Motor neuron (in vitro differentiated cells): ENCODE measurements at places on chromosomes 16 and 17. TPM values are rescaled to one million over a fixed set of nuclear protein-coding genes. Genes with fewer than 3 reads are reported as not detected.
A peak's percentile ranks its signal among the peaks of the same experiment; 100 is the strongest.

DNA sequence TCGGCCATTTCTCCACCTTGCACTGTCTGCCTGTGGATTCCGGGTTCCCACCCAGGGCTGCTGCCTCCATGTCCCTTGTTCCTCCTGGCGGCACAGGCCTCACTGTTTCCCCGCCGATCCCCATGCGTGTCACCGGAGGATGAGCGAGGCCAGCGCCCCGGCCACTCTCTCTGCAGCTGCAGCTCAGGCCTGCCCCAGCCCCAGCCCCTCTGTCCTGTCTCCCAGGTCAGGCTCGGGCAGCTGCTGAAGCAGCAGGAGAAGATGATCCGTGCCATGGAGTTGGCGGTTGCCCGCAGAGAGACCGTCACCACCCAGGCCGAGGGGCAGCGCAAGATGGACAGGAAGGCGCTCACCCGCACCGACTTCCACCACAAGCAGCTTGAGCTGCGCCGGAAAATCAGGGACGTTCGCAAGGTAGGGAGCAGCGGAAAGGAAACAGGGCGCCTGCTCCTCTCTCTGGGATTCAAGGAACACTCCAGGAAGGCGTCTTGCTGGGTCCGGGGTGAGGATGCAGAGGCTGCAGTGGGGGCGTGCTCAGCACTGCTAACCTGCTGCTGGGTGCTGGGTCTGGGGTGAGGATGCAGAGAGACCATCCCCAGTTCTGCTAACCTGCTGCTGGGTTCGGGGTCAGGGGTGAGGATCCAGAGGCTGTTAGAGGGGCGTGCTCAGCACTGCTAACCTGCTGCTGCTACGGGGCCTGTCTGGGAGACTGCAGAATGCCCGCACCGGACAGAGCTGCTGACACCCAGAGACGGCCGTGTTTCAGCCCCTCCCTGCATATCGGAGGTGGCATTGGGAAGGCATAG lies 6.1 kb upstream of the GAA start:
- no peak for ATAC-seq

MYO1D gene
- 5.8 and 9.6 TPM in 2 replicates for total RNA-seq

GRCh38 chr17:4969047-4969550 lies 1.5 kb upstream of the SPAG7 start:
- no peak for ATAC-seq

HYDIN gene
- 4.6 and 4.8 TPM in 2 replicates for total RNA-seq

DNA sequence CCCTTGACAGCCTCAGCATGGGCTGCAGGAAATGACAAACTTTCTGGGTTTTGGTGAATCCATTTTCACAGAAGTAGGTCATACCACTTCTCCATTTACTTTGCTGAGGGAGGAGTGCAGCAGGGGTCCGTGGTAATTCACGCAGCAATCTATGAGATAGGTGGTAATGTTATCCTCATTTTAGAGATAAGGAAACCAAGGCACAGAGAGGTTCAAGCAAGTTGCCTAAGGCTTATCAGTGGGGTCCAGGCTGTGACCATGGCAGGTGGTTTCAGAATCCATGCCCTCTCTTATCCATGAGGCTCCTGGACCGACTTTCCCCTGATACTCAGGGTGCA lies 12.6 kb downstream of the TBX4 start:
- no peak for ATAC-seq

DNA sequence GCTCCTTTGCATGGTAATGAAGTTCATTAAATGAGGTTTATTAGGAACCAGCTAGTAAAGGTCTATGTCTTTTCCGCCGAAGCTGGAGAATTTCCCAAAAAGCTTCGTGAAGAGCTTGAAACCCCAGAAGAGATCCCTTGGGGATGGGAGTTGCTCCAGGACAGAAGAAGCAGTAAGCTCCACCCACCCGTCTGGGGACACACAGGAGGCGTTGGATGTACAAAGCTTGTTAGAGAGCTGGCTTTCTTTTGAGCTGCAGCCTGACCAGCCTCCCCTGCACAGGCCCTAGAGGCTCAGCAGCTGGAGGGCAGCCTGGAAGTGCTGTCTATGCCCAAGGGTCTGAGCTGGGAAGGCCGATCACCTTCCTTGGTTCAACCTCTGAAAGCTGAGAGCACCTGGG lies 147.4 kb upstream of the SDK2 start:
- no peak for ATAC-seq

KRT28 gene
- total RNA-seq: not detected in 2 replicates

DNA sequence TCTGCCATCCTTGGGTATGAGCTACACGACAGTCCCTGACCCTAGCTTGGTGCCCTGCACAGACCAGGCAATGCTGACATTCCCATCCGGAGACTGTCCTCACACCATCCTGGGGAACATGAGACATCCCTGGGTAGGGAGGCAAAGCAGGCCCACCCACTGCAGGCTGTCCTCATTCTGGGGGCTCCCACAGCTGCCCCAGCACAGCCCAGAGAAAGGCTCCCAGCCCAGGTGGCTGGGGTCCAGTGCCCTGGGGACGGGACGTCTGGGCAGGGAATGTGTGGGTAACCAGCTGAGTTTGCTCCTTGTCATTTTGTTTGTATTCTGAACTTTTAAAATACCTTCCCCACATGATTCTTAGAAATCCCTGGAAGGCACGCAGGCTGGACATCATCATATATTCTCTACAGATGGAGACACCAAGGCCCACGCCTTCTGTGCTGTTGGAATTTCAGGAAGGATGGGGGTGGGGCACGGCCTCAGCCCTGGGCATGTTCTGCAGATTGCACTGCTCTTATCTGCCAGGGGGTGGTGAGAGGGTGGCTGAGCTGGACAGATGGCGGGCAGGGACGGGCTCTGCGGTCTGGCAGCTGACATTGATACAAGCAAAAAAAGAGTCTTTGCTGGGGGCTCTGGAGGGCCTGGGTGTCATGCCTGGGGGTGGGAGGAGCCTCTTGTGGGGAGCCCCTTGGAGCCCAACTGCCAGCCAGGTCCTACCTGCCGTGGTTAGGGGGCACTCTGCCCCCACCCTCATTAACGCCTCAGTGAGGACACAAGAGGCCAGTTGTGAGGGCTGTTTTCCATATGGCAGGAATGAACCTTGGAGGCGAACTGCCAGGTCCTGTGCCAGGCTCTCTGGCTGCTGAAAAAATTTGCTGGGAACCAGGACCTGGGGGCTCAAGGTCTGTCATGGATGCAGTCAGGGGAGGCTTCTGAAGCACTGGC lies 28.4 kb downstream of the LRRC75A start:
- peak; percentile 61 for ATAC-seq

GRCh38 chr16:69328854-69329316 lies 1.5 kb downstream of the PDF start:
- no peak for ATAC-seq

- no peak for ATAC-seq
Observed at GRCh38 chr17:38556239-38556638, 49.5 kb downstream of the SRCIN1 start.

DNA sequence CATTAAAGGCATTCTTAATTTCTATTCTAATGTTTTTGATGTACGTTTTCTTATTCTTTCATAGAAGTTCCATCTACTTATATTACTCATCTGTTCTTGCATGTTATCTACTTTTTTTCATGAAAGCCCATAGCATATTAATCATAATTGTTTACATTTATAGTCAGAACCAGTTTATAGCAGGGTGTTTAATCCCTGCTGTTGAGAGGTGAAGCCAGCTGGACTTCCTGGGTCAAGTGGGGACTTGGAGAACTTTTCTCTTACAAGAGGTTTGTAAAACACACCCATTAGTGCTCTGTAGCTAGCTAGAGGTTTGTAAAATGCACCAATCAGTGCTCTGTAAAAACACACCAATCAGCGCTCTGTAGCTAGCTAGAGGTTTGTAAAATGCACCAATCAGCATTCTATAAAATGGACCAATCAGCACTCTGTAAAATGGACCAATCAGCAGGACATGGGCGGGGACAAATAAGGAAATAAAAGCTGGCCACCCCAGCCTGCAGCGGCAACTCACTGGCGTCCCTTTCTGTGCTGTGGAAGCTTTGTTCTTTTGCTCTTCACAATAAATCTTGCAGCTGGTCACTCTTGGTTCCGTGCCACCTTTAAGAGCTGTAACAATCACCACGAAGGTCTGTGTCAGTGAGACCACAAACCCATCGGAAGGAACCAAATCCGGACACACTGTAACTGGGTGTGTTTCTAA lies 120.6 kb downstream of the TANC2 start:
- no peak for ATAC-seq

DNA sequence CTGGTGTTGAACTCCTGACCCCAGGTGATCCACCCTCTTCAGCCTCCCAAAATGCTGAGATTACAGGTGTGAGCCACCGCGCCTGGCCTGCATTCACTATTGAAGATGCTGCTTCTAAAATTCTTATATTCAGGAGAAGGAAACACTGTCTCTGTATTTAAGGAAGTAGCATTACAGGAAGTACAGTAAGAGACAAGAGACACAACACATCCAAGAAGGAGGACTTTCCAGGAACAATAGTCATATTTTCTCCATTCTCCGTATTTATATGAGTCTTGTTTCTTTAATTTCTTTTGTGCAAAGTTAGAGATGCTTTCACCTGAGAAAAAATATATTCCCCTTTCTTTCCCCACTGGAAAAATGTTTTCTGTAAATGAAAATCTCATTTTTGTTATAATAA lies 18.3 kb upstream of the ABCA3 start:
- no peak for ATAC-seq

- ATAC-seq: no peak
Observed at GRCh38 chr16:57530522-57531252, 5.7 kb downstream of the CCDC102A start.

- ATAC-seq: no peak
Observed at GRCh38 chr17:3514873-3515272, 39.1 kb downstream of the ASPA start.

SPATA22 gene
- total RNA-seq: 0.19 and 0.39 TPM in 2 replicates

GRCh38 chr17:31002047-31002446 lies 31.2 kb downstream of the RNF135 start:
- no peak for ATAC-seq

- ATAC-seq: peak; percentile 73
Observed at GRCh38 chr16:53937161-53937880, 233.4 kb downstream of the FTO start.

- ATAC-seq: no peak
Observed at GRCh38 chr16:2507052-2507659, 6.6 kb upstream of the ATP6V0C start.

GRCh38 chr17:75875940-75876189 lies 2.5 kb downstream of the TRIM47 start:
- ATAC-seq: no peak

GRCh38 chr17:69497161-69497560 lies 82.7 kb downstream of the MAP2K6 start:
- no peak for ATAC-seq

DNA sequence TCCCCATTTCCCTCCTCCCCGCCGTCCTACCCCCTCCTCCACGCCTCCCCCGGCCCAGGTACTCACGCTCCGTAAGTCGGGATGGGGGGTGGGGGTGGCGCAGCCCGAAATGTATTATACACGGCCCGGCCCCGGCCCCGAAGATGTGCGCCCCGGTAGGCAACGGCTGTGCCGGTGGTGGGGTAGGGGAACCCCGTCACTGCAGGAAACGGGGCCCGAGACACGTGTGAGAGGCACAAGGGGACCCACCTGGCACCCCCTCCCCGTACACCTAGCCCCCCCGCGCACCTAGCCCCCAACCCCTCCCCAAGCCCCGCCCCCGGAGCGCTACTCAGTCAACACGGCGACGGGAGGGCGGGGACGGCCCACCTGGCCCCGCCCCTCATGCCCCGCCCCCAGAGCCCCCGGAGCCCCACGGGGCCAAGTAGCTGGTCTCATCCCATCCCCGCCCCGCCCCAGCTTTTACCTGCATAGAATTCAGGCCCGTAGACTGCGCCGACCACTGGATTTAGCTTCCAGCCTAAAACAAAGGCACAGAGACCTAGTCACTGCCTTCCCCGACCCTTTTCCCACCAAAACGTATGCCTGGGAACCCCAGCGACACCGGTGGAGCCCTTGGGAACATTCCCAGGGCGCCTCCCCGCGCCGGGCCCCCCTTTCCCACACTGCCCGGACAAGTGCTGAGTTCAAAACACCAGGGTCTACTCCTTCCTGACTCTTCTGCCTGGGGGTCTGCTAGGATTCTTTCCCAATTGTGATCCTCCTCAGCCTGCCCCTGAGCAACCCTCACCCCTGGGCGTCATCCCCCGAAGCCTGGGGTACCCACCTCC lies 22.8 kb downstream of the ENGASE start:
- no peak for ATAC-seq

HSPB9 gene
- total RNA-seq: 0.18 and 0.47 TPM in 2 replicates

- ATAC-seq: peak; percentile 59
Observed at GRCh38 chr17:17414341-17414805, 62.4 kb upstream of the MED9 start.

GRCh38 chr16:2244301-2244700 lies 7.1 kb downstream of the ECI1 start:
- ATAC-seq: no peak

DNA sequence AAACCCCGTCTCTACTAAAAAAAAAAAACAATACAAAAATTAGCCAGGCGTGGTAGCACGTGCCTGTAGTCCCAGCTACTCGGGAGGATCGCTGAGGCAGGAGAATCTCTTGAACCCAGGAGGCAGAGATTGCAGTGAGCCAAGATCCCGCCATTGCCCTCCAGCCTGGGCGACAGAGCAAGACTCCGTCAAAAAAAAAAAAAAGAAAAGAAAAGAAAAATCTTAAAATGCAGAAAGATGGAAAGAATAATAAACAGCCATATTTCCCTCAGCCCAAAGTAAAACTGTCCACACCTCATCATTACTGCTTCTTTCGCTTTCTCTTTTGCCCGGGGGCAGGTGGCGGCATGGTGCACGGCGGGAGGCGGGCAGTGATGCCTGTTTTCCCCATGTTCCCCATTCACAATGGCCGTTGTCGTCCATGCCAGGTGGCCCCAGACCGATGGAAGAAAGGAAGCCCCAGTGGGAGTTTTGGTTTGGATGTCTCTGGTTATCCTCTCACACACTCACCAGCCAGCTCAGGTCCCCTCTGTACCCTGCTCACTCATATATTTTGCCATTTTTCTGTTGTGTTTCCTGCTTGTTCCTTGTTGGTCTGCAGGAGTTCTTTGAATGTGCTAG lies 37.0 kb upstream of the PEMT start:
- ATAC-seq: no peak

CACNA1G gene
- 0.20 and 0.38 TPM in 2 replicates for total RNA-seq

NPIPA2 gene
- total RNA-seq: 1.1 and 1.7 TPM in 2 replicates

DNA sequence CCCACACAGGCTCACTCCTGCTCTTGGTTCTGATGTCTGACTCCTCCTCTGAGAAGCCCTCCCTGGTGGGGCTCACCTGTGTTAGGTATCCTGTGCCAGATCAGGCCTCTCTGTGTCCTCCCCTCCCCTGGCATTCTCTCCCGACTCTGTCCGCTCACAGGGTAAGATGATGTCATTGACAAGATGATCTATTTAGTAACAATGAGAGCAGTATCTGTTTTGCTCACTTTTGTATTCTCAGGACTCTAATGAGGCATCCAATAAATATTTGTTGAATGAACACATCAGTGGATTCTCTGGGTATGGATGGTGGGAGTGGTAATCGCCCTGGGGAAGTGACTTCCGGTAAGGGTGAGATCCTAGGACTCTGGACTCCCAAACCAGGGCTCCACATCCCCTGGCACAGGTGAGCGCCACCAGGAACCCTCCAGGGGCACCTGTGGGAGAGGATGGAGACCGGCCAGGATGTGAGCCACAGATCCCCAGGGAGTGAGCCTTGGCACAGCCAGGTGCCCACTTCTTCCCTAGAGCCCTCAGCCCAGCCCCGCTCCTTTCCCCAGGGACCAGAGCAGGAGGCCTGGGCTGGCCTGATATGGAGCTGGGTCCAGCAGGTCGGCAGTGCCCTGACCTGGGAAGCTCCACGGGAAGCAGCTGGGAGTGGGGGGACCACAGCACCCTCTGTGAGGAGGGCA lies 5.4 kb upstream of the HAP1 start:
- peak; percentile 28 for ATAC-seq
